Stimulated activated memory B cell treated with anti-CD40 and anti-IgM and Interleukin-4, amounts not matched to agents 10 μg/mL and 1 μg/mL and 100 μg/mL, for 72 hours (primary cell): ENCODE measurements at places on chromosomes 5 and 9.

DNA sequence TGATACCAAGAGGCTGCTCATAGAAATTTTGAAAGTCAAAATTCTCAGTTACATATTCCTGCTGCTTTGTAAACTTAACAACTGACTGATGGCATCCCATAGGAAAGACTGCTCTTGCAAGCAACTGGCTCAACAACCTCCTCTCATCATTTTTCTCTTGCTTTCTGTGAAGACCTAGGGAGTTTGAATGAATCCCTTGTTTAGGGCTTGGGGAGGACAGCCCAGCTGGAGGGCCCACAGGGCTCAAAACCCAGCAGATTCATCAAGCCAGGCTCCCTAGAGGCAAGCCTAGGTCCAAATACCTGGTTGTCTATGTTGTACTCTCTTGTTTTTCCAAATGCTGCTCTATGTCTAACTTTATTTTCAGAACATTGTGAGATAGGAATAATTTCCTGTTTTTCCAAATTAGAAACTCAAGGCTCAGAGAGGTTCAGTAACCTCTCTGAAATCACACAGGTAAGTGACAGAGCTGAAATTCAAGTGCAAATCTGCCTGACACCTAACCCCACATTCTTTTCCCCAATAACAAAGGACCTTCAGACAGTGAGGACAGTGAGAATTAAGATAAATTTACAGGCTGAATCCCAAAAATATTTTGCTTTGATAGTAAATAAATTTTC lies 558.9 kb upstream of the KLF4 start:
- no peak for ATAC-seq
- H3K36me3 ChIP-seq = no peaks in the 10 kb centered on the region
- H3K4me3 ChIP-seq = no peak overlapping the region
- peaks cover 7% of the 10 kb centered on the region for H3K27me3 ChIP-seq

GRCh38 chr5:151125421-151125820 lies 32.2 kb downstream of the ANXA6 start:
- H3K4me1 ChIP-seq = peaks cover 80% of the 10 kb centered on the region
- peak overlapping the region; percentile 16 for H3K4me3 ChIP-seq
- peak overlapping the region; percentile 80 for H3K27ac ChIP-seq
- ATAC-seq = peak; percentile 5
- H3K27me3 ChIP-seq = no peaks in the 10 kb centered on the region

DNA sequence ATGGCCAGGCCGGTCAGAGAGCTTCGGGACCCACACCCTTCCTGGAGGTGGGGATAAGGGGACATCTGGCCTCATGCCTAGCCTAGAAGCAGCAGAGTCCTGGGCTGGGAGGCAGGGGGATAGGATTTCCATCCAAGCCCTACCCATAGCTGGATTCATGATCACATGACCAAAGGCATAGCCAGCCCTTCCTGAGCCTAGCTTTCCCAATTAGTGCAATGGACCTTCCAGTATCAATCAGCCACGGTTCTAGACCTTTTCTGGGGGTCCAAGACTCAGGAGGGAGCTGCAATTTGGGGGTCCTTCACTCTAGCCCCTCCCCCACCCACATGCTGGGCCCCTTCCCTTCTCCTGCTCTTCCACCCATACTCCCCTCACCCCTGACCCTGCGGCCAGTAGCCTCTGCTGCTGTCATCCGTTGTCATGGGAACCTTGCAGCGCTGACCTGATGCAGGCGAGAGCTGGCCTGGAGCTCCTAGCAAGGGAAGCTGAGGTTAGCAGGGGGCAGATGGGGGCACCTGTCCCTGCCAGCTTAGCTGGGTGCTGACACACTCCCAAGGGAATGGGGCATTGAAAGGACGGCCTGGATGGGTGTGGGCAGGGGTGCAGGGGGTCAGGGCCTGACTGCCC lies 44.6 kb downstream of the CXXC5 start:
- H3K4me1 ChIP-seq = peaks cover 51% of the 10 kb centered on the region
- no peak overlapping the region for H3K27ac ChIP-seq
- H3K27me3 ChIP-seq = peaks cover 13% of the 10 kb centered on the region
- no peaks in the 10 kb centered on the region for H3K36me3 ChIP-seq
- no peak for ATAC-seq

GRCh38 chr9:128721487-128722010 lies 2.4 kb downstream of the ZDHHC12 start:
- peak overlapping the region; percentile 92 for H3K4me3 ChIP-seq
- no peak overlapping the region for H3K27ac ChIP-seq
- H3K4me1 ChIP-seq = peaks cover 33% of the 10 kb centered on the region

DNA sequence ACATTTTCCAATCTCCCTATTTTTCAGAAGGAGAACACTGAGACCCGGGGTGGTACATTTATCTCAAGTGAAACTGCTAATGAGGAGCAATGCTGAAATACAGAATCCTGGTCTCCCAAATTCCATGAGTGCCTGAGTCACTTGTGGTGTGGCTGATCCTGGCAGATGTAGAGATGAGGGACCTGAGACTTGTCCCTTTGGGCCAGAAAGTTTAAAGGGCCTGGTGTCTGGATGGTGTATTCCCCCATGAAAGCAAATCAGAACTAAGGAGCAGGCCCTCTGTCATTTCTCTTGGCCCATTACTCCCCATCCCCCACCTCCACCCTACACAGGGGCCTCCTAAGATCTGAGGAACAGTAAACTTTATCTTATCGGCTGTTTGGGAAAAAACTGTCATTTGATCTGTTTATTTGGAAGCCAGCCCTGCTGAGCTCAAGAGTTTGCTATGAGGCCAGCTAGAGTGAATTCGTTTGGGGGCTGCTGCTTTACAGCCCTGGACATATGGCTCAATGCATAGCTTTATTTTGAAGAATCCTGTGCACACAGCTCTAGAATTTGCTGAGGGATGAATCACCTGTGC lies 140.3 kb downstream of the LHFPL2 start:
- no peaks in the 10 kb centered on the region for H3K27me3 ChIP-seq
- H3K4me3 ChIP-seq = no peak overlapping the region
- peaks cover 17% of the 10 kb centered on the region for H3K4me1 ChIP-seq
- no peak overlapping the region for H3K27ac ChIP-seq

GRCh38 chr5:101047181-101047580 lies 144.1 kb upstream of the ST8SIA4 start:
- H3K4me1 ChIP-seq = no peaks in the 10 kb centered on the region
- H3K36me3 ChIP-seq = no peaks in the 10 kb centered on the region
- ATAC-seq = no peak

- H3K36me3 ChIP-seq = no peaks in the 10 kb centered on the region
- H3K4me1 ChIP-seq = peaks cover 76% of the 10 kb centered on the region
- ATAC-seq = peak; percentile 91
- peak within 1 kb of the TSS; percentile 90 for H3K27ac ChIP-seq
Observed at GRCh38 chr9:90801241-90801972, at the start of gene SYK. TSS of gene SYK (plus strand) at chr9:90801819. CDS start at chr9:90843899, 42,080 bp downstream.

GRCh38 chr5:66969484-66969883 lies 227.1 kb downstream of the CD180 start:
- no peak overlapping the region for H3K27ac ChIP-seq
- no peaks in the 10 kb centered on the region for H3K4me1 ChIP-seq
- no peak for ATAC-seq
- no peak overlapping the region for H3K4me3 ChIP-seq
